ENCODE measurements at places on chromosomes 11 and 22.

- DNase-seq = no peak
Measured at GRCh38 chr22:30282616-30283046, 6.7 kb downstream of the CASTOR1 start.

- DNase-seq = no peak
Measured at GRCh38 chr11:111629499-111629898, 27.2 kb downstream of the SIK2 start.

DNA sequence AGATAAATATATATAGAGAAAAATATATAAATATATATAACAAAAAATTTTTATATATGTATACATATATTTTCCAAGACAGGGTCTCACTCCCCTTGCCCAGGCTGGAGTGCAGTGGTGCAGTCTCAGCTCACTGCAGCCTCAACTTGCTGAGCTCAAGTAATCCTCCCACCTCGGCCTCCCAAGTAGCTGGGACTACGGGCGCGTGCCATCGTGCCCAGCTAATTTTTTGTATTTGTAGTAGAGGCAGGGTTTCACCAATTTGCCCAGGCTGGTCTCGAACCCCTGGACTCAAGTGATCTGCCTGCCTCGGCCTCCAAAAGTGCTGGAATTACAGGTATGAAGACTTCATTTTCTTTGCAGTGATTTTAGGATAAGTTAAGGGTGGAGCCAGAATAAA lies 38.9 kb upstream of the SEPTIN5 start:
- DNase-seq = no peak

GRCh38 chr22:49305966-49306631 lies 521.6 kb downstream of the BRD1 start:
- no peak for DNase-seq

- no peak for DNase-seq
Measured at GRCh38 chr11:124460459-124460858, 15.0 kb upstream of the OR8B8 start.

DNA sequence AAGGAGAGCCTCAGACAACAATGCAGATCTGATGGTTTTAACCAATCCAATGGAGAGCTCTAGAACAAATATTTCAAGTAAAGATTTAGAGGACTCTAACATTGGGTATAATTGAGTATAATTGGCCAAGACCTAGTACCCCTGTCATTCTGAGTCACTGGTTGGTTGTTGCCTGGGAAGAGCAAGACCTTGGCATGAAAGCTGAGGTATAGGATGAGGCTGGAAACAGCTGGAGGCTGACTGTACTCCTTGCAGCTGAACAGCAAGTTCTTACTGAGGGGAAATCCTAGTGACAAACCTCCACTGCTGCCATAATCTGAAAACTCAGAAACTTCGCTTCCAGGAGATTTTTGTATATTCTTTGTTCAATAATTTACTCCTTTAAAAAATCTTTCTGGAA lies 54.3 kb upstream of the MUC15 start:
- peak; percentile 9 for DNase-seq

DNA sequence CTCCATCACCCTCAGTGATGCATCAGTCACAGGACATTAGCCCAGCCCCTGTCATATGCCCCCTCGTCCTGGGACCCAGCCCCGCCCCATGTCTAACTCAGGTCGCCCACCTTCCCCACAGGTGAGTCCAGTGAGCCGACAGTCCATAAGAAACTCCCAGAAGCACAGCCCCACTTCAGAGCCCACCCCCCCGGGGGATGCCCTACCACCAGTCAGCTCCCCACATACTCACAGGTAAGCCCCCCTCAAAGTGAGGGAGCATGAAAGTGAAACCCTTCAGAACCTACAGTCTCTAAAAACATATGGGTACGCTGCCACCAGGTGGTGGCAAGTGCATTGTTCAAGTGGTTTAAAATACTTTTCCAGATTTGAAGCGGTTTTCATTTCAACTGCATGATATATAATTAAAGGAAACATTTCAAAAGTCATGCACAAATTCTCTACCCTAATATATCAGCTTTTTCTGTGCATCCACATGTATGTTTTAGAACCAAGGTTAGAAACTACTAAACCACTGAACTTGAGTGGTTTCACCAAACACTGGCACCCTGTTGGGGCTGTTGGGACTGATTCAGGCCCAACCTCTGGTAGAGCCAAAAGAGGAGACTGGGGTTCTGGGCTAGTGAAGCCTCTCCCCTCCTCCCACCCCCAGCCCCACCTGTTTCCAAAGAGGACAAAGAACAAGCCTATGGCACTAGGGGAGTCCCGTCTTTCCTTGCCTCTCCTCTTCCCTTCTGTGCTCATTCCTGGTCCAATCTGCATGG lies 17.3 kb downstream of the EPS8L2 start:
- DNase-seq = peak; percentile 53

- DNase-seq = no peak
Measured at GRCh38 chr22:37427711-37428635, 694 bp upstream of the ELFN2 start.
